ENCODE measurements at places on chromosomes 16 and 17.

- DNase-seq, result no peak
These were observed 470.2 kb downstream of the PMP22 start for GRCh38 chr17:14794961-14795360.

- DNase-seq, result no peak
These were observed 389.6 kb upstream of the DYNLRB2 start for GRCh38 chr16:80150978-80151721.

DNA sequence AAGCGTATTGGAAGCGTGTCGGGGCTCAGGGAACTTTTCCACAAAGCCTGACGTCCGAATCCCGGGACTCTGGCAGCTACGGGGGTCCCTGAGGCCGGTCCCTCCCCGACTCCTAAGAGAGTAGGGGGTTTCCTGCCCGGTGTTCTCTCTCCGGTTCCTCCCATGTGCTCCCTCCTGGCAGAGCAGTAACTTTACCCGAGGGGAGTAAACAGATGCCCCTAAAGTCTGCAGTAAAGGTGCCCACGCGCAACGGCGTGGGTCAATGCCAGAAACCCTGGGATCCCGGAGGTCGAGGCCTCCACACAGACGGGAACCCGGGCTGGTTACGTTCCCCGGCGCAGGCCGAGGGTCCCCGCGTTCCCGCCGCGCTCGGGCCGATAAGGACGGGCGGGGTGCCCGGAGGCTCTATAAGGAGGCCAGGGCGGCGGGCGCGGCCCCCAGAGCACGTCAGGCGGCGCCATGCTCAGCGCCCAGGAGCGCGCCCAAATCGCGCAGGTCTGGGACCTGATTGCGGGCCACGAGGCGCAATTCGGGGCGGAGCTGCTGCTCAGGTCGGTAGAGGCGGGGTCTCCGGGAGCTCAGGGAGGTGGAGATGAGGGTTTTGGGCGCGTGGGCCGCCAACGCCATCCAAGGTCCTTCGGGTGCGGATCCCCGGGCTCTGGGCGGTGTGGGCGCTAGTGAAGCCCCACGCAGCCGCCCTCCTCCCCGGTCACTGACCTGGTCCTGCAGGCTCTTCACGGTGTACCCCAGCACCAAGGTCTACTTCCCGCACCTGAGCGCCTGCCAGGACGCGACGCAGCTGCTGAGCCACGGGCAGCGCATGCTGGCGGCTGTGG lies at the start of gene HBM:
TSS of gene HBM (plus strand) at position 440 of the 836 bp plus-strand sequence. CDS start at position 460, 20 bp downstream.
- DNase-seq, result no peak

DNA sequence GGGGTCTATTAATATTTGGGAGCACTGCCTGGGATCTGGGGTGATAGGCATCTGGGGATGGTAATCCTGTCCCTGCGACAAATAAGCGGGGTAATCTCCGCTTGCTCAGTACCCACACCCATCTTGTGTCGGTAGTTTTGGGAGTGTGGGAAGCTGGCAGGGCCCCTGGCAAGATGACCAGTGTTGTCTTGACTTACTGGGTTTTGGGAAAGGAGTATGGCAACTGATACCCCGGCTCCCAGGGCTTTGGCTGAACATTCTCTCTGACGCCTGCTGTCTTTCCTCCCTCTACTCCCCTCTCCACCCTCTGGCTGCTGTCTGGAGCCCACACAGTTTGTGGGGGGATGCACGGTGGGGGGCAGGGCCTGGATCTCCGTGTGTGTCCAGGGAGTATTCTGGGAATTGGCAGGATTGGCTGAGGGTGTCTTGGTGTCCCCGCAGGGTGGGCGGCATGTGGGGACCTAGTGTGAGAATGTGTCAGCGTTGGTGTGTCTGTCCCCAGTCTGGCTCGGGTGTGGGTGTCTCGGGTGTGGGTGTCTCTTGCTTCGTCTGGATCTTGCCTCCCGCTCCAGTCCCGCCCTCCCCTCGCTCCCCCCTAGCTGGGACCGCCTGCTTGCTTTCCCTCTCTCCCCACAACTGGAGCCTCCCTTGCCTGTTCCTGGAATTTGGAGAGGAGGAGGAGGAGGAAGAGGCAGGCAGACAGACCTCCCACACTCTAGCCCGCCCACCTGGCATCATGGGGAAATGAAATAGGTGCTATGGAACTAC lies 12.0 kb downstream of the RARA start:
- DNase-seq, result peak; percentile 29

DNA sequence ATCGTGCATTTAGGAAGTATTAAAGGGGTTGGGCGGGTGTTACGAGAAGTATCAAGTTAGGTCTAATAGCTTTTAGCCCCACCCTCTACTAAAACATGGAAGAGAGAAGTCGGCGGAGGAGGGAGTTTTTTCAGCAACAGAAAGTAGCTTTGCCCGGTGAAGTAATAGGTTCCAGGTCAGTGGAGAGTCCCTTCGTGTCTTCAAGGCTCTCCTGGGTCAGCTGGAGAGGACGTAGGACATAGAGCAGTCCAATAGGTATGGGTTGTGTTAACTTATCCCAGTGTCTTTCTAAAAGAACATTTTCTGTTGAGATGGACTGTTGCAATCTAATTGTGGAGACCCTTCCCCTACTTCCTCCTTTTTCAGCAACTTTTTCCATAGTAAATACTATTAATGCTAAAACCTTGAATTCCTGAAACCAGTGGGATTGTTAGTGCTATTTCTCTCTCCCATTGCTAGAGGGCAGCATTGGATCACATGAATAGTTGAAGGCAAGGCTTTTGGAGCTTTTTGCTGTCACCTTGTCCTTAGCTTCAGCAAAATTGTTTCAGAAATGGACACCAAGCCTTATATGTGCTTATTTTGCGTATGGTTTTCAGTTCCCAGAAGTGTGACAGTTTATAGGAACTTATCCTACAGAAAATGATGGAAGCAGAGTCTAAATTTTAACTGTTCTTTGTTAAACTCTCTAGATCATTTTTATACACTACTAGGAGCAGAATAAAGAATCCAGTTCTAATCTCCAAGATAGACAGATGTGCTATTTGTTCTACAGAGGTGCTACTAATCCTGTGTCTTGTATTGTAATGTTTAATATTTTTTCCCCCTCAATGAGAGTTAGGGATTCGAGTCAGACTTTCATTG lies 38.4 kb downstream of the UTP18 start:
- no peak for DNase-seq

DNA sequence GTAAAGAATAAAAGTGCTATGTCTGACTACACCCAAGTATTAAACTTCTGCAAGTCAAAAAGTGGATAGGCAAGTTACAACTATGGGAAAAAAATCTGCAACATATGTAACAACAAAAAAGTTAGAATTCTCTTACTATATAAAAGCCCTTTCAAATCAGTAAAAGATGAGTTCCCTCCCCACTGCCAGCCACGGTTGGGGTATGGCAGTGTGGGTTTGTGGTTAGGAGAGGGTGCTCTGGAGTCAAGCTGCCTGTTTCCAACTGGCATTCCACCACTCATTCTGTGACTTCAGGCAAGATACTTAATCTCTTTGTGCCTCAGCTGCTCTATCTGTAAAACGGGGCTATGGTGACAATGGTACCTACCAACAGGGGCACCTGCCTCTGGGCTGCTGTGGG lies 26.6 kb upstream of the MFSD6L start:
- no peak for DNase-seq

GRCh38 chr17:44110011-44110686 lies 13.3 kb downstream of the HDAC5 start:
- DNase-seq, result no peak

Measured in effector CD8-positive, alpha-beta T cell (primary cell).